ENCODE measurements at places on chromosomes 16 and 17.

DNA sequence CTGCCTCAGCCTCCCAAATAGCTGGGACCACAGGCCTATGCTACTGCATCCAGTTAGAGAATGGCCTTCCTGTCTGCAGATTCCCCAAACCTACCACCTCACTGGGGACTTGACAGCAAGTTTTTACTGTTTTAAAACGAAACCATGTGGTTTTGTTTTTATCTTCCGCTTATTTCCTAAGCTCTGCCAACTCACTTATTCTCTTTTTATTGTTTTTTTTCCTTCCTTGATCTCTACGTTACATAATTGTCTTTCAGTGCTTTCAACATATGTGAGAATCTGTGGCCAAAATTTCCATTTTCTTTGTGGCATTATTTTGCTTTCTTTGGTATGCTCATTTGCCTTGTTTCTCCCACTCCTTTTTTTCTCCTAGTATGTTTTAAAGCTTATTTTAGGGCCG is 14.6 kb upstream of the SLC38A7 start:
- DNase-seq, result no peak

- DNase-seq, result no peak
Observed at GRCh38 chr17:73759734-73760438, 115.6 kb upstream of the SDK2 start.

- DNase-seq, result no peak
Observed at GRCh38 chr16:74071996-74072535, 224.5 kb upstream of the PSMD7 start.

- peak; percentile 55 for DNase-seq
Observed at GRCh38 chr17:419073-419735, 66.6 kb upstream of the RPH3AL start.

GRCh38 chr17:80877729-80878303 is 113.8 kb upstream of the CHMP6 start:
- no peak for DNase-seq

DNA sequence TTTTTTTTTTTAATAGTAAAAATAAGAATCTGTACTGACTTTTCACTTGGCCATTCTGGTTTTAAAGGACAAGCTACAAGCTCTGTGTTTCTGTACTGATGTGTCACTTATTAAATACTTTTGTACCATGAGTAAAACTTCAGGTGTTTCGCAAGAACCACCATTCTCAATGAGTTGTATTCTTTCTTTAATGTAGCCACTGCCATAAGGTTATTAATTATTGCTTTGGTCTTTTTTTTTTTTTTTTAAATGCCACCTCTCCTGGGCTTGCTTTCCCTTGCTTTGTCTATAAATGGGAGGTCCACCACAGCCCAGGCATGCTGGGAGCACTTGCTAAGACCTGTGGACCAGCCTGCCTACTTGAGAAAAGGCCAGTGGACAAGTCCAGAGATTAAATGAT is 8.4 kb downstream of the ARL2BP start:
- no peak for DNase-seq

GRCh38 chr16:58088091-58088490 is 41.1 kb downstream of the CFAP20 start:
- DNase-seq, result no peak

DNA sequence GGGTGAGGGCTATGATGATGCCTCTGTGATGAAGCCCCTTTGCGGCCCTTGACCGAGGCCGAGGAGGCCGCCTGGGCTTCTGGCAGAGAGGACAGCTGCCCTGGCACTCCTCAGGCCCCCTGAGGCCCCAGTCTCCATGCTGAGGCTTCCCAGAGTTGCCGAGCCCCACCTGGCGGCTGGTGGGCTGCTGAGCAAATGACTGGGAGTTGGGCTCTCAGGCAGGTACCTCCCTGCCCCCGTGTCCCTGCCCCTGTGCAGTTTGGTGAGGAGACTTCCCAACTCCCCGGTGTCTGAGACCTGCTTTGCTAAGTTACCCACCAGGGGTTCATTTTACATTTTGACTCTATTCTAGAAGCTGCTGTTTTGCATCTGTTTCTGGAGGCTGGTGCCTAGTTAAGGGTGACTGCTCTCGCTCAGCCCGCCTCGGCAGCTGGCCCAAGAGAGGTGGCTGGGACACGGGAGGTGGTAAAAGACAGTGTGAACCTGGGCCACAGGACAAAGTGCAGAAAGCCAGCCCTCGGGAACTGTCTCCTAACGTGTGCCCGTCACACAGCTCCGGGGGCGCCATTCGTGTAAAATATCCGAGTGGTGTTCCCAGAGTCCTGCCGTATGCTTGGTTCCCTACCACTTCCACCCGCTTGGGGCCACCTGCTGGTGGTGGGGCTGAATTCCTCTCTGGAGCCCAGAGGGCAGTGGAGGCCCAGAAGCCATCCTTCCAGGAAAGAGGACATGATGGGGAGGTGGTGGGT is 134.5 kb downstream of the RAB11FIP4 start:
- no peak for DNase-seq

Data from DND-41 (cell line).